Neural crest cell (in vitro differentiated cells): ENCODE measurements at places on chromosomes 3 and 15.

DNA sequence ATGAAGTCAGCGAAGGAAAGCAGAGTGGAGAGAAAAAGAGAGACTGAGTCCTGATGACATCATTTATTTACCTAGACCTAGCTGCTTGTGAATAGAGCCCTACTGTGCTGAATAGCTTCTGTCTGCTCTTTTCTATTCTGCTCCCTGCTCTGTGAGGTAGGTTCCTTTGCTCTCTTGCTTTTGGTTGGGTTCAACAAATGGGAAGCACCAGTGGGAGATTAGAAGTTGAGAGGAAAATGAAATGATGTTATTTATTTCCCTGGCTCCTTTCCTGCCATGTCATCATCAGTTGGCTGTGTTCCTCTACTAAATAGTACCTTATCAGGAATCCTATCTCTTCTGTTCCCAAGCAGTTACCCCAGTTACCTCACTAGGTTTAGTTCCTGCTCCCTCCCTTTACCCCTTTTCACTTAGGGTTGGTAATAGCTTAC is 23.5 kb downstream of the DTWD1 start:
- no peak for DNase-seq

GRCh38 chr3:108744762-108745161 is 12.4 kb downstream of the RETNLB start:
- no peak for DNase-seq

- DNase-seq, result no peak
Measured at GRCh38 chr3:105316331-105316730, 50.4 kb upstream of the ALCAM start.

- DNase-seq, result no peak
Measured at GRCh38 chr3:9934993-9935392, 1.4 kb downstream of the CRELD1 start.

GRCh38 chr3:16388850-16389441 is 123.9 kb downstream of the OXNAD1 start:
- DNase-seq, result no peak
